ENCODE measurements at places on chromosomes 2 and 18. TPM values are rescaled to one million over a fixed set of nuclear protein-coding genes. Genes with fewer than 3 reads are reported as not detected.

DNA sequence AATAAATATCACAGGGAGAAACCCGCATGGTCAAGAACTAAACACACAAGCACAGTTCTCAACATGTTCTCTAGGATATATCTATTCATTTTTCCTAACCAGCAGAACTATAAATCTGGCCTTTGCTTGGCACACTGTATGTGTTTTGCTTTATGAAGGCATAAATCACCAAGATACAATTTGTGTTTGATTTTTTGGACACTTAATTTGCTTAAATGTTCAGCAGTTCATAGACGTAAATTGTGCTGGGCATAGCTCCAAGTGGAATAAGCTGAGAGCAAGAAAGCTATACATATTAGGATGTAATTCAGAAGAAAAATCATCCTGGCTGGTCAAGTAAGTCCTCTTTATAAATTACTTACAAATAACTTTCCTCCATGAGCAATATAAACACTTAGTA lies 341.5 kb upstream of the ATP5MC3 start:
- H3K36me3 ChIP-seq: no peaks in the 10 kb centered on the region
- H3K27me3 ChIP-seq: peaks cover 30% of the 10 kb centered on the region
- no peak overlapping the region for H3K4me3 ChIP-seq
- DNase-seq: no peak
- H3K4me1 ChIP-seq: no peaks in the 10 kb centered on the region

GRCh38 chr18:22455425-22456115 lies 37.9 kb upstream of the CTAGE1 start:
- no peak overlapping the region for H3K27ac ChIP-seq
- no peaks in the 10 kb centered on the region for H3K4me1 ChIP-seq
- H3K4me3 ChIP-seq: no peak overlapping the region
- no peak for DNase-seq
- H3K36me3 ChIP-seq: no peaks in the 10 kb centered on the region

DNA sequence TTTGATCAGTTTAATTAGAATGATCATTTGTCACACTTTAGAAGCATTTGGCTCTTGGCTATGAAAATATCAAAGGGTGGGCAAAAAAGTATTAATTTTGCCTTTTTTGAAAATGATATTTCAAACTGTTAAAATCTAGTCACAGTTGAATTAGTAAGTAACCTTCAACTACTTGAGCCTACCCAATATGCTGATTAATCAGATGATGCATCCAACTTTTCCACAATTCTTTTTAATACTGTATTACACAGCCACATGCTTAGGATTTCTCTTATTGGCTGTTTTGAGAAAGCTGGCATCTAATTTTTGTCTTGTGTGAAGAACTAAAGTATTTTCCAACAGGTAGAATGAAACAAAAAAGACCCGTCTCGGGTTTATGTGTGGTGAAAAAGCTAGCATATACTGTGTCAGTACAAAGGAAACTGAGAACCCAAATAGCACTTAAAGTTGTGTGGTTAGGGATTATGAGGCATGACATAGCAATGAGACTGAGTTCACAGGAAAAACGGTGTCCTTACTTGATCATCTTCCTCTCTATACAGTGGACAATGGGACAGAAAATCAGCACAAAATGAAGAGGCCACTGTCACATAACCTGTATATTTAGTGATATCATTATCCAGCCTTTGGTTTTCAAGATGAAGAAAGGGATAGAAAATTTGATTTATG lies 11.7 kb downstream of the OSBPL6 start:
- peak overlapping the region; percentile 41 for H3K27ac ChIP-seq
- H3K4me1 ChIP-seq: peaks cover 13% of the 10 kb centered on the region
- no peaks in the 10 kb centered on the region for H3K27me3 ChIP-seq
- DNase-seq: peak; percentile 68
- no peaks in the 10 kb centered on the region for H3K36me3 ChIP-seq

- DNase-seq: no peak
- no peak overlapping the region for H3K27ac ChIP-seq
- H3K27me3 ChIP-seq: no peaks in the 10 kb centered on the region
- no peak overlapping the region for H3K4me3 ChIP-seq
- no peaks in the 10 kb centered on the region for H3K36me3 ChIP-seq
These were observed 152.8 kb downstream of the PID1 start for GRCh38 chr2:229118336-229118735.

PNPT1 gene
- total RNA-seq: 38.8 TPM

- no peak for DNase-seq
- no peak overlapping the region for H3K4me3 ChIP-seq
- no peaks in the 10 kb centered on the region for H3K4me1 ChIP-seq
- H3K36me3 ChIP-seq: no peaks in the 10 kb centered on the region
These were observed 364.0 kb upstream of the SLC14A2 start for GRCh38 chr18:45251236-45251635.

GRCh38 chr2:176260689-176261088 lies 8.6 kb upstream of the MTX2 start:
- no peaks in the 10 kb centered on the region for H3K27me3 ChIP-seq
- H3K36me3 ChIP-seq: no peaks in the 10 kb centered on the region
- no peak overlapping the region for H3K4me3 ChIP-seq
- H3K27ac ChIP-seq: no peak overlapping the region

Measured in PC-3 (cell line).